ENCODE measurements at places on chromosomes 5 and 9.
A peak's percentile ranks its signal among the peaks of the same experiment; 100 is the strongest.

DNA sequence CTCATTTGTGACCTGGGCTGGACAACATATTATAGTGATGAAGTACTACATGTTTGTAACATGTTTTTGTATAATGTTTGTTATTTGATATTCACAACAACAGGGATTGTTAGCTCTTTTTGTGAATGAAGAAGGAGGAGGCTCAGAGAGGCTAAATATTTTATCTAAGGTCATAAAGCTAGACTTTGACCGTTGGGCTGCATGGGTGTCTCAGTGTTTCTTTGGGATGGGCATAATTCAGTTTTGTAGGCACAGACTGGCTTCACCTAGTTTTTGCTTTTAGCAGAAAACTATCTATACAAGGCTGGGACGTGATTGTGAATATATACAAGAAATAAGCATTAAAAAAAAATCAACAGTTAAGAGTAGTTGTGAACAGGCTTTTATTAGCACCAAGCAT is 15.0 kb upstream of the GNG10 start:
- DNase-seq: no peak

DNA sequence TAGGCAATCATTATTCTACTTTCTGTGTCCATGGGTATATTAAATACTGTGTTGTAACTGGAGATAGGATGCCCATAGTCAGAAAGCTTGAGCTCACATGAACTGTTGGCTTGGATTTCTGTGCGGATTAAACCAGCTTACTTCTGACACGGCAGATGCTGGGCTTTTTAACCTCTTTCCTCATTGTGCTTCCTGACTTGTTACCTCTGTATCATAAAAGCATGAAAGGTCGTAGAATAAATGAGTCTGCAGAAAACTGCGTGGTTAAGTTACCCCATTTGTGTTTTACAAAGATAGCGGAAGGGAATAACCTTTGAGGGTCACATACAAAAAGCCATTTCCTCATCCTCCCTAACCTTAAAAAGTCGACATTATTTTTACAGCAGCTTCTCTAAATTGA is 199.5 kb upstream of the DMRT1 start:
- DNase-seq: no peak

DNA sequence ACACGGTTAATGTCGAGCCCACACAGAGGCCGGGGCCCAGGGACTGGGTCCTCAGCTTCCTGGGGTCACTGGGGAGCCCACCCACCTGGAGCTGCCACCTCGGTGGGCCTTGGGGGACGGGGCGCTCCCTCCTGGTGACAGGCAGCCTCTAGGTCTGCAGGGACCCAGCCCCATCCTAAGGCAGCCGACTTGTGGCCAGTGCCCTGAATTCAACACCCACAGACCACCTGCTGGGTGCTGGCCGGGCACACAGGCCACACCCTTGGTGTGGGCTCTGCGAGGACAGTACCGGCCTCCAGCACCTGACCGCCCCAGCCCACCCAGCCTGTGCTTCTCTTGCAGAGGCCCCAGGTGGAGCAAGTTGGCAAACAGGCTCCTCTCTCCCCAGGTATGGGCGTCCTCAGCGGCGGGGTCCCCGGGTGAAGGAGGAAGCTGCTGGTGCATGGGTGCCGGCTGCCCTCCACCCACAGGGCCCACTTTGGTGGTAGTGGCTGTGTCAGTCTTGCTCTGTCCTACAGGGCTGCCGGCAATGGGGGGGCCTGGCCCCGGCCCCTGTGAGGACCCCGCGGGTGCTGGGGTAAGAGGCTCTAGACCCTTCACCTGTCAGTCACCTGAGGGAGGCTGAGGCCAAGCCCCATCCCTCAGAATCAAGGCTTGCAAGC is 8.3 kb downstream of the ENTPD8 start:
- no peak for DNase-seq

DNA sequence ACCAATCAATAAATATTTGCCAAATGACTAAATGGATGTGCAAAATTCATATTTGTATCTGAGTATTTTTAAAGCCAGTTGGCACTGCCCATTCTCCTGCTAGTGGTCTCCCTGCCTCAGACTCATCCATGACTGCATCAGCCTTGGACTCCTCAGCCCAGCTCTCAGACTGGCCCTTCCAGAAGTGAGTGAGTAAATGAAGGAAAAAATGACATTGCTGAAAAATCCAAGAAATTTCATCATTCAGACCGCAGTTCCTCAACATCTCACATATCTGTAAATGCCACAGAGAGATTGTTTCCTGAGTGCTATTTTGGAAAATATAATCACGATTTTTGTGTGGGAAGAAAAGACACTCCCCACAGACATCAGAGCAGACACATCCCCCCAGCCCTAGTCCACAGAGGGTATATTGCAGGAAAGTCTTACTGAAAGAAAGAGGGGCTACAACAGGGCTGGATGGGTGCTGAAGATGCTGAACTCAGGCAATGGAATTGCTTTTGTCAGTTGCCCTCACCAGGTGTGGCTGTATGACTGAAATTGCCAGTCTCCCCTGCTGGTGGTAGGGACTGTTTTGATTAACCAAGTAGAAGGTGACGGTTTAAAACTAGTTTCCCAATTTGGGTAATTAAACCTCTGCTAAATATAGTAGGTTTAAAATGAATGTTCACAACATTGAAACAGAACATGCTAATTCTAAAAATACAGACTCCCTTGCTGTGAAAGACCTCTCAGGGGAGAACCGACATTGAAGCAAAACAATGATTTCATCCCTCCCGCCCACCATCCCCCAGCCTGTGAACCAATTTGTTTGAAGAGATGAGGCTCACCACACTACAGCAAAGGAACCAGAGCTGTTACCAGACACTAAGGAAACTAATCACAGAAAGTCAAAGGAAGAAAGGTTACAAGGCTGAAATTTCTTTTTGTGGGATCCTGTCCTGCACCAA is 158.8 kb downstream of the DEPDC1B start:
- no peak for DNase-seq

- no peak for DNase-seq
These were observed 19.5 kb upstream of the ARAP3 start for GRCh38 chr5:141701360-141702119.

DNA sequence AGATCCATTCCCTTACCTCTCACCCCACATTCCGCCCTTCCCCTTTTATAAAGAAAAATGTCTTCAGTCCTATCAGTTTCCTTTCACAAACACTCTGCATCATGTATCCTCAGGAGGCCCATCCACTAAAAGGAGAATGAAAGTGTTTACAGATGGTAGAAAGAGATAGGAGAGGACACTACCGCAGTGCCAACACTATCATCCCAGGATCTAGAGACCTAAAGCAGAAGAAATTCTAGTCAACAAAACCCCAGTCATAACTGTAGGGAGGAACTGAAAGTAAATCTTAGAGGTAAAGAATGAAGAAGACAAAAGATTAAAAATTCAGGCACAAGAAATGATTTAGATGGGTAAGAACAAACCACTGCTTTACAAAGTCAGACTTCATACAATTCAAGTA is 114.1 kb downstream of the MLLT3 start:
- no peak for DNase-seq

- no peak for DNase-seq
These were observed 22.2 kb upstream of the MCCC2 start for GRCh38 chr5:71564895-71565294.

DNA sequence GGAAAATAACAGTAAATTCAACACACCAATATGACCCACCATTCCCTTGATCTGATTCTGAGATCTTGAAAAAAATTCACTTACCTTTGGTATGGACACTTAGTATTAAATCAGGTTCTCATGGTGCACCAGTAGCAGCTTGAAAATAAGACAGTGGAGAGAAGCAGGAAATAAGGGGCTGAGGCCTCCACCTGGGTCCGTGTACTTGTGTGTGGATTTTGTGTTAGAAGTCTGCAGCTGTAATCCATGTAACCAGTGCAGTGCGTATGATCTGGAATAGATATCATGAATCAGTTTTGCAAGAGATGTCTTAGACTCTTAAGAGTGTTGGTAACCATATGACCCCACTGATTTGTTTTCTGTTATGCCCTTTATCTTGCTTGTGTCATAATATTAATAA is 107.1 kb downstream of the FBXL7 start:
- no peak for DNase-seq

DNA sequence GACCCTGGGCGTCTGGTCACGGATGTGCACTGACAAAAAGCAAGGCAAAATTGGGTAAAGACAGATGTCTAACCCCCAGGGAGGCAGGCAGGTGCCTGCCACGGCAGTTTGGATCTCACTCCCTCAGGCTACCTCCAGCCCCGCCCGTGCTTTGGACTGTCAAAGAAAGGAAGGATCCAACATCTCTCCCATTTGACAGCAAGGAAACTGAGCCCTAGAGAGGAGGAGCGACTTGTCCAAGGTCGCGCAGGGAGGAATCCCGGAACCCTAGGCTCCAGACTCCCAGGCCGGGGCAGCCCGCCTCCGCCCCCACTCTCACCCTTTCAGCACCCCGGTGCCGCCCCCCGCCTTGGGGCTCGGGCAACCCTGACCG is 376 bp downstream of the GOLGA1 start:
- DNase-seq: peak; percentile 87

DNA sequence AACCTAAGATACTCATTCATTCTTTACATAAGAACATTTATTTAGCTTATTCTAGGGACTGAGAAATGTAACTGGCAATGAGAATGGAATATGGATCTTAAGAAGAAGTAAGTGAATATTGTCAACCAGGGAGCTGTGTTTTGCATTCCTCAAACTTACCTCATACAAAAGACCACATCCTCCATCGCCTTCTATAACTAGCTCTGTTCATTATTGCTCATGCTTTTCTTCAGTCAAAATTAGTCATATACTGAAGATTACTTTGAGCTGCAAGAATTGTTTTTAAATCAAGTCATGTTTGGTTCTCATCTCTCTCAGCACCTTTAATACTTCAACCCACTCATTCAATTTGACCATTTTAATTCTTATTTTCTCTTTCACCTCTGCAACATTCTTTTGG is 140.3 kb upstream of the RASA1 start:
- DNase-seq: no peak

DNA sequence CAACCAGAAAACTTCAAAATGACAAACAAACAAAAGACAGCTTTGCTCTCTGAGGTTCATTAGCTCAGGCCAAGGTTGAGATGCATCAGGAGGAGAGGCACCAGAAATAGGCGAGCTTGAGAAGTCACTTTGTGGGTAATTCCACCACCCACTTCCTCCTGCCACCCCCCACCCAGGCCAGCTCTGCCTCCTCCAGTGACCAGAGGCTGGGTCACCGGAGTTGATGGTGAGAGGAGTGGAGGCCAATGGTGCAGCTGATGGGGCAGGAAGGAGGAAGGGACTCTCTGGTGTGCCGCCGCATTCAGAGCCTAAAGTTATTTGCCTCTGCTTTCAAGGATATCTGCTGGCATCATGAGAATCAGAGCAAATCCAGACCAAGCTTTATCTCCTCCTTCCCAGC is 73.8 kb upstream of the ASTN2 start:
- DNase-seq: no peak

DNA sequence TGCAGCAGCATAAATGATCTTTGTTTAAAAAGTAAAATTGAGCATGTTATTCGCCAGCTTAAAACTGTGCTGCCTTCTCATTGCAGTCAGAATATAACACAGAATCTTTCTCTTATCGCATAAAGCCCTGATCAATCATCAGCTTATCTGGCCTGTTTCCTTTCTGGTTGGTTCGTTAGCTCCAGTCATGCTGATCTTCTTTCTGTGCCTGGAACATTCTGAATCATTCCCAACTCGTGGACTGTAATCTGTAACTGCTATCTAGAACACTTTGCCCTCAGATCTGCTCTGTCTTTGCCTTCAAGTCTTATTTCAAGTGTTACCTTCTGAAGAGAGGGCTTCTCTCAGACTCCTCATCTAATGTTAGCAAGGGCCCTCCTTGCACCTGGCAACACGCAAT is 11.9 kb upstream of the FER start:
- DNase-seq: no peak

All from NCI-H2081 (cell line).